Trophoblast cell (in vitro differentiated cells and primary cell): ENCODE measurements at places on chromosomes 2 and 18.

- DNase-seq, result peak; percentile 26
Observed at GRCh38 chr2:181876614-181877063, 14.9 kb upstream of the ITPRID2 start.

GRCh38 chr2:69340101-69340775, 46.8 kb downstream of the GFPT1 start:
- DNase-seq, result no peak

- no peak for DNase-seq
Observed at GRCh38 chr2:133303150-133303549, 265.1 kb downstream of the NCKAP5 start.

DNA sequence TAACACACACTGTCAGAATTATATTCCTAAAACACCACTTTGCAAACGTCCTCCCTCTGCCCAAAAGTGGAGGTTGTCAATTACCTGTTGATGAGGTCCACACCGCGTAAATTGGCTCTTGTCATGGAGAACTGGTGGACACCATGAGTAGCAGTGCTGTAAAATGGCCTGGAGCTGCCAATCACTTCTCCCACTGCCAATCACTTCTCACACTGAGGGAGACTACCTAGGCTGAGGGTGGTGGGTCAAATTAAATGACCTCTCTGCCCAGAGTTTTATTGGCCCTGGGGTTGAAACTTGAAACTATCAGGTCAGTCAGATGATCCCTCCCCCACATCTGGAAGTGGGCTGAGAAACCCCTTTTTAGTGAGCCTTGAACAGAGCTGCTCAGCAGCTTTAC, 89.6 kb downstream of the SOWAHC start:
- DNase-seq, result no peak

GRCh38 chr2:239590276-239590675, 189.5 kb upstream of the HDAC4 start:
- no peak for DNase-seq

DNA sequence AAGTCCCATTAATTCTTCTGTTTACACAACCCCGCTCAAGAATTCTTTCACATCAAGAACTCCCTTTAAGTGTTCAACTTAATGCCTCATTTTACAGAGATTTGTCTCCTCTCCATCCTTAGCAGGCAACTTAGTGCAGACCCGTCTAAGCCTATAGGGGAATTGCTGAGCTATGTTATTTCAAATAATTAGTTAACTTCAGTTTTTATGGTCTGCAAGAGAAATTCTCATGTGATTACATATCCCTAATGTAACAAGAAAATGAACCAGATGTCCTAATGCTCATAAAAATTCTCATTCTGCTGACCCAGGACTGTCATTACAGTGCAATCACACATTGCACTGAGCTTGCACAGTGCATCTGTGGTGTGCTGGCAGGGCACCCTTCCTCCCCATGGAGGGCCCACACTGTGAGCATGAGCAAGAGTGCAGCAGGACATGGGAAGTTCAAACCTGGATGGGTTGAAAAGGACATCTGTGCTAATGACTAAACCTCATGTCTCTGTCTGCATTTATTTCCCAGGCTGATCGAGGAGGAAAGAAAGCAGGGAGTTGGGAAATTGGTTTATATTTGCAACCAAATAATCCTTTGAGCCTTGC, 97.1 kb downstream of the COL5A2 start:
- no peak for DNase-seq

DNA sequence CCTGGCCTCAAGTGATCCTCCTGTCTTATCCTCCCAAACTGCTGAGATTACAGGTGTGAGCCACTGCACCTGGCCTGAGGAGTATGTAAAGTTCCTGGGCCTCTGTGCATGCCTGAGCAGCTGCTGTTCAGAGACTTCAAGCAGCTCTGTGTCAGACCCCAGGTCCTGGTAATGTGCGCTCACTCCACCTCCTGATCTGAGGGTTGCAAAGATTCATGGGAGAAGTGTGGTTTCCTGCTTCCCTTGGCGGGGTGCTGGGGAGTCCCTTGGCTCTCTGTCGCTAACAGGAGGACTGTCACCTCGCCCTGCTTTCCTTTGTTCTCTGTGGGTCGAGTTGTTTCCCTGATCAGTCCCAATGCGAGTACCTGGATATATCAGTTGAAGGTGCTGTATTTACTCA, 8.6 kb upstream of the IL36A start:
- DNase-seq, result no peak

DNA sequence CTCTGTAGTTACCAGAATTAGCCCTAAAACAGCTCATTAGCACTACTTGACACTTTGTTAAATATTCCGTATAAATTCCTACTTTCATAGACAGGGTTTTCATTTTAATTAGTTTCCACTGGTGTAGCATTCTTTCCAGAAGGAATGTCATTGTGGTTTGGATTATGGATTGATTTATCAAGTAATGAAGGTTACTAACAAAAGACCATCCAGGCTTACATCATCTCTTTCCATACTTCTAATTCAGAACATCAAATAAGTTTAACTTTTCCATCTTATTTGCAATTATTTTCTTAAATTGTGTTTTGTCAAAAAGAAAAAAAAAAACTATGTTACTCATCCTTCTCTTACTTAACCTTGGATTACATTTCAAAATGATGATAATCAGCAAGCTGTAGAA, 231.8 kb upstream of the SPOPL start:
- DNase-seq, result no peak

GRCh38 chr18:44683556-44683955, 2.9 kb downstream of the SETBP1 start:
- DNase-seq, result no peak

- peak; percentile 69 for DNase-seq
Observed at GRCh38 chr18:58161659-58162058, 117.6 kb downstream of the NEDD4L start.

DNA sequence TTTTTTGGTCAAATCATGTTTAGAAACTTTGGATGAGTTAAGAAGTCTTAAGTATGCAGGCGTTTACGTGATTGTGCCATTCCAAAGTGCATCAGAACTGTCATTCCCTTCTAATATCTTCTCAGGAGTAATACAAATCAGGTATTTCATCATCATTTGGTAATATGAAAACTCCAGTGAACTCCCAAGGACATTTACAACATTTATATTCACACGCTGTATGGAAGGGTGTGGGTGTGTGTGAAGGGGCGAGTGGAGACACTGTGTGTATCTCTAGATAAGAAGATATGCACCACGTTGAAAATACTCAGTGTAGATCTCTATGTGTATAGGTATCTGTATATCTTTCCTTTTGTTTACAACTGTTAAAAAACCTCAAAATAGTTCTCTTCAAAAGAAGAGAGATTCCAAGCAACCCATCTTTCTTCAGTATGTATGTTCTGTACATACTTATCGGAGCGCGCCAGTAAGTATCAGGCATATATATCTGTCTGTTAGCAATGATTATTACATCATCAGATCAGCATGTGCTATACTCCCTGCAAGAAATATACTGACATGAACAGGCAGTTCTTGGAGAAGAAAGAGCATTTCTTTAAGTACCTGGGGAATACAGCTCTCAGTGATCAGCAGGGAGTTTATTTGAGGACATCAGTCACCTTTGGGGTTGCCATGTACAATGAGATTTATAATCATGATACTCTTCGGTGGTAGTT, 29.3 kb downstream of the COX7A2L start:
- peak; percentile 45 for DNase-seq

DNA sequence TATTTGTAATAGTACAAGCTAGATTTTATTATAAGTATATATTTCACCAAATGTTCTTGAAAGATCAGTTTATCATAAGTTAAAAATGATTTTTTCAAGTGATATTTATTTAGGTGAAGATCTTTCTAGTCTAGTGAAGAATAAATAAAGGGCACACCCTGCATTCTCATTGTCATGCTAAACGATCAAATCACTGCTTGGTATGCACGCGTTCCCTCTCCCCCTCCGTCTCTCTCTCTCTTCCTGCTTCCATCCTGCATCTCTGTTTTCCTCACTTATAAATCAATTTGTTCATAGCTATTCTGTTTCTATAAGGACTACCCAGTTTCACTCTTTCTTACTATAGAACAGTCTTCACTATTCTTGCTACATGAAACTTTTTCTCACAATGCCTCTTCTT, 1067.4 kb downstream of the LRP1B start:
- no peak for DNase-seq

DNA sequence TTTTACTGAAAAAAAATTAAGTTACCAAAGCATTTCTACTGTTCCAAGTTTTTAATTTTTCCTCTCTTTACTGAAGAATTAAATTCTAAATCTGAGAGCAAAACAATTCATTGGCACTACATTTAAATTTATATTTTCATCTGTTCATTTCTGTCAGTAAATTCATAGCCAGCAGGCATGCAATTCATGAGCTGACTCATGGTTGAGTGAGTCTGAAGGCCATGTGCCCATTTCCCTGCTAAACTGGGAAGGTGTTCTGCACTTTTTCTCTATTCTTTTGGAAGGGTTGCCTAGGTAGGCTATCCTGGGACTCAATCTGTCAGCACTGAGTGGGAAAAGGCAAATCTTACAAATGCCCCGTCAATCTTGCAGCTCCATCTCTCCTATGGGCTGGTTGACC, 88.7 kb downstream of the KLHL14 start:
- no peak for DNase-seq

GRCh38 chr2:48529194-48529593, 760 bp upstream of the STON1 start:
- DNase-seq, result no peak

GRCh38 chr2:179298666-179299065, 34.0 kb upstream of the SESTD1 start:
- DNase-seq, result no peak

DNA sequence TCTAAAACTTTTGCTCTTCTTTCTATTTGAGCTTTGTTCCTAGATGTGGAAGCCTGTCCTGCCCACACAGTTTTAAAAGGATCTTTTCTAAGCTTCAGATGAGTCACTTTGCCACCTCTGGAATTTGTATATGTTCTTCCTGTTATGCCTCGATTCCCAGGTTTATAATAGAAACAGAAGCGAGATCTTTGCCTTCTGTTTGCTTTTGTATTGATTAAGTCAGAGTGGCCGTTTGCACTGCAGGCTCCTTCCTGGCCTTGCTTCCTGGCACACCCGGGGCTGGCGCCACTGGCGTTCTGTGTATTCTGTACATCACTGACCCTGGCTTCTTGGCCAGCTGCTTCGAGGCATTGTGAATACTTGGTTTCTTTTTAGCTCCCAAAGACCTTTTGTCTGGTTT, 91.8 kb downstream of the MTCL1 start:
- DNase-seq, result no peak

- DNase-seq, result no peak
Observed at GRCh38 chr2:234830853-234831252, 121.0 kb upstream of the SH3BP4 start.

DNA sequence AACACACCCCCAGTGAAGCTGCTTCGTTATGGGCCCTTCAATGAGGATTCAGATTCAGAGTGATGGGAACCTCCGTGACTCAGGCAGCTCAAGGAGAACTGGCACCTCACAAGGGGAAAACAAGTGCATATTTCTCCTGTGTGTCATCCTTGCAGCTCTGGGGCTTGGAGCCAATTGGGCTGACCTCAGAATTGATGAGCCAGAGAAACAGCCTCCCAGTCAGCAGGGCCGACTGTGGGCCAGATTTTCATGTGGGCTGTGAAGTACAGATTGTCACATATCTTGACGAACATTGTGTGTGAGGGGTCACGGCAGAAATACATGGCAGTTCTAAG, 189.6 kb upstream of the SP5 start:
- peak; percentile 49 for DNase-seq

GRCh38 chr18:56067969-56068671, 480.1 kb upstream of the TCF4 start:
- DNase-seq, result no peak

- DNase-seq, result no peak
Observed at GRCh38 chr2:113203217-113203530, 29.4 kb downstream of the PSD4 start.

GRCh38 chr2:38076152-38076709, 280 bp upstream of the CYP1B1 start:
- no peak for DNase-seq
